HT-29 (cell line): ENCODE measurements at places on chromosomes 3 and 15.
A peak's percentile ranks its signal among the peaks of the same experiment; 100 is the strongest.

GRCh38 chr15:89614164-89614563, 38.9 kb downstream of the TICRR start:
- DNase-seq, result no peak

DNA sequence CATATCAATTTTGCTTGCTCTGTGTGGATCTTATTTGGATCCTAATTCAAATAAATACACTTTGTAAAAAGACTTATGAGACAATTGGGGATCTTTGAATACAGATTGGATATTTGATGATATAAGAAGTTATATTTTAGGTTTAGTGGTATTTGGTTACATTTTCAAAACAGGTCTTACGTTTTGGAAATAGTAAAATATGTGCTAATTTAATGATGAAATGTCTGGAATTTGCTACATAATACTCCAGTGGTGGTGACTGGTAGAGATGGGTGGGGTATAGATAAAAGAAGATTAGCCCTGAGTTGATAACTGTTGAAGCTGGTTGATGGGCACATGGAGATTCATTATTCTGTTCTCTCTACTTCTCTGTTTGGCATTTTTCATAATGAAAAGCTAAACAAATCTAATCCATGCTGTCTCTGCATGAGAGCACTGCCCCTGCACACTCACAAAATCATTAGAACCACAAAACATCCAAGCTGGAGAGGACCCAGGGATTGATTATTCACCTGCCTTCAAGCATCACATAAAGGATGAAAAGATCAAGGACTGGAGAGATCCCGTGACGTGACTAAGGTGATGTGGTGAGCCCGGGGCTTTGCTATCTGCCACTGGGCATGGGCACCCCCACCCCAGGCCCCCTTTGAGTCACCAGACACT, 58.9 kb downstream of the TLE3 start:
- no peak for DNase-seq

GRCh38 chr3:95184038-95184437, 1121.2 kb downstream of the NSUN3 start:
- DNase-seq, result no peak

GRCh38 chr3:177652556-177653291, 455.4 kb upstream of the TBL1XR1 start:
- no peak for DNase-seq

DNA sequence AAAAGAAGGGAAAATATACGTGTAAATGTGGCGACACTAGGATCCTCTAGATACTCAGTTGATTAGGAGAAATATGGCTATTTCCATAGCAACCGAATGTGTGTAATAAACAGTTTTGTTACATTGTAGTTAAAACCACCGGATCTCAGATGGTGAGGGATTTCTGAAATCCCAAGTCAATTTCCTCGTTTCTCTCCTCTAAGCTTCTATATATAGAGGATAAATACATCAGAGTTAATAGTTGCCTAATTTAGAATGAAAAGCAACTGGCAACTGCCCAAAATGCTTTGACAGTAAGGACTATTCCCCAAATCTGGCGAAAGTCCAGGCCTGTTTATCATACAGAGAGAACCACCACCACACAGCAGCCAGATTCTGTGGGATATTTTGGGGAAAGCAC, 112.6 kb downstream of the GABRB3 start:
- DNase-seq, result no peak

DNA sequence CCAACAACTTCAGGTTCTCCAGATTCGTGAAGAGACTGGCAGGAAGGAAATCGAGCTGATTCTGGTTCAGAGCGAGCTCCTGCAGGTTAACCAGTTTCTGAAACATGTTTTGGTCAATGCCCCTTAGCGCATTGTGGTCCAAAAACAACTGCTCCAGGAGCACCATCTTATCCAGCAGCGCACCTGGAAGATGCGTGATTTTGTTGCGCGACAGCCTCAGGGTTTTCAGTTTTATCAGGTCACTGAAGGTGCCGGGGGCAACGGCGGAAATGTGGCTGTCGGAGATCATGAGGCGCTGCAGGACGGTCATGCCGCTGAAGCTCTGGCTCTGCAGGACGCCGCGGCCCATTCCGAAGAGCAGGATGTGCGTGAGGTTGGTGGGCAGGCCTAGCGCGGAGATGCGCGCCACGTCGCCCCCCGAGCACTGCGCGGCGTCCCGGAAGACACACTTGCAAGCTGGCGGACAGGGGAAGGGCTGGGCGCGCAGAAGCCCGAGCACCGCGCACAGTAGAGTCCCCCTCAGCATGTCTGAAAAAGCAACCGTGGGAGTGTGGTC, 1.2 kb downstream of the GP5 start:
- DNase-seq, result no peak

GRCh38 chr15:39361497-39361896, 219.4 kb upstream of the THBS1 start:
- DNase-seq, result no peak

DNA sequence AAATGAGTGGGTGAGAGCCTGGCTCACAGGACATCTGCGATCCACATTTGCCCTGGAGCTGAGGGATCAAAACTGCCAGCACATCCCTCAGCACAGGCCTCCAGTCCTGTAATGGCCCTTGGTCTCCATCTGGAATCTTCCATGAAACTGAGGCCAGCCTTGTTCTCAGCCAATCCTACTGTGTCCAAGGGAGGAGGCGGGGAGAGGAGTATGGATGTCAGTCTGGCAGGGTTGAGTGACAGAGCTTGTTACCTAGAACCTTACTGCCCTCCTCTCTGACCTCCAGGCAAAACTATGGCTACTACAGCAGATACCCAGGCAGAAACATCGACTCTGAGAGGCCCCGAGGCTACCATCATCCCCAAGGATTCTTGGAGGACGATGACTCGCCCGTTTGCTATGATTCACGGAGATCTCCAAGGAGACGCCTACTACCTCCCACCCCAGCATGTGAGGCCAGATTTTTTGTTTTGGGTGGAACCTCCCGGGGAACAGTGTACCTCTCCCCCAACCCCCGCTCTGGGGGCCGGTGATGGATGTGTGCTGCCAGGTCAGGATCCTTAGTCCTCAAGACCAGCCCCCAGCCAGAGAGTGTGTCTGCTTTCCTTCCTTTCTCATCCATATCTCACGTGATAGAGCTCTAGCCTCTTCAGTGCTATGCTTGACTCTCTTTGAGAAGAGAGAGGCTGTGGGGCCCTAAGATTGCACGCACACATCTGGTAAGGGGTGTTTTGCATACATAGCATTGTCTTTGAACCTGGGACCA, 41.3 kb downstream of the CHDH start:
- peak; percentile 24 for DNase-seq

- no peak for DNase-seq
Observed at GRCh38 chr3:192933779-192934460, 16.3 kb upstream of the MB21D2 start.

GRCh38 chr3:151962912-151963311, 89.5 kb downstream of the SUCNR1 start:
- DNase-seq, result no peak

DNA sequence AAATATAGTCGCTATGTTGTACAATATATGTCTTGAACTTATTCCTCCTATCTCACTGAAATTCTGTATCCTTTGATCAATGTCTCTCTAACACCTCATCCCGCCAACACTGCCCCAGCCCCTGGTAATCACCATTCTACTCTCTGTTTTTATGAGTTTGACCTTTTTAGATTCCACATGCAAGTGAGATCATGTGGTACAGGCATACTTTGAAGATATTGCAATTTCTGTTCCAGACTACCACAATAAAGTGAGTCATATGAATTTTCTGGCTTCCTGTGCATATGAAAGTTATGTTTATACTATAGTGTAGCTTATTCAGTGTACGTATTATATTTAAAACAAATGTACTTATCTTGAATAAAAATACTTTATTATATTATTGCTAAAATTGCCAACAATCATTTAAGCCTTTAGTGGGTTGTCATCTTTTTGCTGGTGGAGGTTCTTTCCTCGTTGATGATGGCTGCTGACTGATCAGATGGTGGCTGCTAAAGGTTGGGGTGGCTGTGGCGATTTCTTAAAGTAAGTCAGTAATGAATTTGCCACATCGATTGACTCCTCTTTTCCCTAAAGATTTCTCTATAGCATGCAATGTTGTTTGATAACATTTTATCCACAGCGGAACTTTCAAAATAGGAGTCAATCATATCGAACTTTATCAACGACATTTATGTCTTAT, 257.2 kb downstream of the NFKBIZ start:
- no peak for DNase-seq

DNA sequence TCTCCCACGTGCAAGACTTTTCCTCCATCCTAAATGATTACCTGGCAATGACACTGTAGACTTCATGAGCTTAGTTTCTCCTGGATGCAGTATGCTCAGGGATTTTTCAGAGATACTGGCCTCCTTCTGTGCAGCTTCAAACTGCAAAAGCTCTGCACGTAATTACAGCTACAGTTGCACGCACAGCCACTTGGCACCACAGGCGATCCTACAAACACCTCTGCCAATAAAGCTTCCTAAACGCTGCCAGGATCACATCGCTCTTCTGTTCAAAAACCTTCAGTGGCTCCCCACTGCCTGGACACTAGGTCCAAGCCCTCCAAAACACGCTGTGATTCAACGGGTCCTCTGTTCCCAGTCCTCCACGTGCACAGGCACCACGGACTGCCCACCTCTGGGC, 49.5 kb downstream of the NUP210 start:
- DNase-seq, result no peak

DNA sequence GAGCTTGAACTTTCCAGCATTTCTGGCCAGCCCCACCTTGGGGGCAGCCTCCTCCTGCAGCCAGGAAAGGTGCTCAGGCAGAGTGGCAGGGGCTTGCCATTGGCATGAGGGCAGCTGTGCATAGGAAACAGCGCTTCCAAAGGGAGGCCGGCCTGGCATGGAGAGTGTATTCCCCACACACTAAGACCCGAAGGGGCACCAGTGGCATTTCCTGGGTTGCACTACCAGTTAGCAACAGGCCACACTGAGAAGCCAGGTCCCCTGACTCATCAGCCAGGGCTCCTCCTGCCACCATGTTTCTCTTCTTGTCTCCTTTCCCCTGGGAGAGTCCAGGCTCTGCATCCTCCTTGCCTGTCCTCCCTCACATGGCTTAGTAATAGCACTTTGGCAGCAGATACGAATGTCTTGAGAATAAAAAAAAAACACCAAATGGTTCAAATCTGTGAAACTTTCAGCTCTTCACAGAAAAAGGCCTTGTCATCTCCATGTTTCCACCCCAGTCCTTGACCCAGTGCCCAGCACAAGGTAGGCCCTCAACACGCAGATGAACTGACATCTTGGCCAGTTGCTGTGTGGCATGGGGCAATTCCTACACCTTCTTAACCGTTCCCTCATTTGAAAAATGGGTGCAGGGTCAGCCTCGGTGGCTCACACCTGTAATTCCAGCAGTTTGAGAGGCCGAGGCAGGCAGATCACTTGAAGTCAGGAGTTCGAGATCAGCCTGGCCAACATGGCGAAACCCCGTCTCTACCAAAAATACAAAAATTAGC, 180.4 kb downstream of the SMAD6 start:
- no peak for DNase-seq

- DNase-seq, result no peak
Observed at GRCh38 chr15:45048794-45049631, 26.0 kb downstream of the SORD start.

- no peak for DNase-seq
Observed at GRCh38 chr3:140472306-140473020, 205.4 kb upstream of the TRIM42 start.

- no peak for DNase-seq
Observed at GRCh38 chr3:5185093-5185673, 2.3 kb upstream of the EDEM1 start.

DNA sequence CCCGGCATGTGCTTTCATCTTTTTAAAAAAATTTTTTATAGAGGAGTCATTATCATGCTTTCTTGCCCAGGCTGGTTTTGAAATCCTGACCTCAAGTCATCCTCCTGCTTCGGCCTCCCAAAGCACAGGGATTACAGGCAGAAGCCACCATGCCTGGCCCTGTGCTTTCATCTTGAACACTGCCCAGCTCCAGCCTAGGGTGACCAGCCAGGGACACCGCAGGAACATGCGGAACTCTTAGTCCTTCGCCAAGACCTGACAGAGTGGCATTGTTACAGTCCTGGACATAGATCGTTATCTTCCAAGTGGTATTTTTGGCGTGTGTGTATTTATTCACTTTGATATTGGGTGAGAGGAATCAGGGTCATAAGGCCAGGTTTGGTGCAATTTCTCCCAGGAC, 7.9 kb upstream of the FURIN start:
- peak; percentile 82 for DNase-seq

DNA sequence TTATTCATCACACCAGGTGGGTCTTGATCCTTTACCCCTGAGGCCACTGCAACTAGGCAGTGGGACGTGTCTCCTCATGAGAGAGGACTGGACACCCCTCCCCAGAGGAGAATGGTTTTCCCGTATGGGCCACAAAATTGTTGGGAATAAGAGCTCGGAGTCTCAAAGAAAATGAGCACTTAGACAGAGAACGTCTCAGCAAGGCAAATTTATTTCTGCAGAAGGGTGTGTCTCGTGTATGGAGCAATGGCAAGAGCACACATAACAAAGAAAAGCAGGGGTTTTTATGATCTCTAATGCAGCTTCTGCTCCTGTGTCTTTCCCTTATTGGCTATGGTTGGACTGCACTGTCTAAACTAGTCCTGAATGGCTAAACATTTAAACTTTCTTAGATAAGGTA, 803.5 kb downstream of the PLOD2 start:
- no peak for DNase-seq

DNA sequence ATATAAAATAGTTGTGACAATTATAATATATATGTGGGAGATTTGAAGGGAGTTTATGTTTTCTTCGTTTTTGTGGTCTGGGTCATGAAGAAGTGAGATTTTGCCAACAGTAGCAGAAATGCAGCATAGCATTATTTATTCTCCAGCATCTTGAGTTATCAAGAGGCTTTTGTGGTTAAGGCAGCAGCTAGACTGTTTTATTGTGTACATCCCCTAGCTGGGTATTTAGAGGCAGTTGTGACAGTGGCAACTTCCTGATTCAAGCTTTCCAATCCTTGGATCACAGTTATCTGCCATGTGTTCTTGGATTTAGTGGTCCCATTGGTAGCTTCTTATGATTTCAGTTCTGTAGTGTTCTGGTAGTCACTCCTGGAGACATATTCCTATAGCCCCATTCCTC, 29.0 kb downstream of the ARIH1 start:
- DNase-seq, result no peak

DNA sequence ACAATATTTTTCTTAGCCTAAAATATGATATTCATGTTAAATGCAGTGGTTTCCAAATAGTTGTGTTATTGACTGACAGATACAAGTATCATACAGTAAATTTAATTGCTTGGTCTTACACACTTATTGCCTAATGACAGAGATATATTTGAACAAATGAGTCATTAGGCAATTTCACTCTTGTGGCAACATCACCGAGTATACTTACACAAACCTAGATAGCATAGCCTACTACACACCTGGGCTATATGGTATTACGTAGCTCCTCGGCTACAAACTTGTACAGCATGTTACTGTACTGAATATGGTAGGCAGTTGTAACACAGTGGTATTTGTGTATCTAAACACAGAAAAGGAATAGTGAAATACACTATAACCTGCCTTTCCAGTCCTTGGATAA, 50.3 kb downstream of the SERPINI1 start:
- no peak for DNase-seq
